ENCODE measurements at places on chromosomes 2 and 18. TPM values are rescaled to one million over a fixed set of nuclear protein-coding genes. Genes with fewer than 3 reads are reported as not detected.

Gene TMEM182
- total RNA-seq: 1.6 TPM

Gene ANKRD30BL
- not detected for total RNA-seq

Gene DYNAP
- total RNA-seq: not detected

Gene EFEMP1
- 1,445 TPM for total RNA-seq

Gene SPHKAP
- total RNA-seq: under 0.01 TPM

Gene POTEC
- under 0.01 TPM for total RNA-seq

Gene SLC5A7
- total RNA-seq: not detected

Gene LTBP1
- total RNA-seq: 434 TPM

Gene APOB
- total RNA-seq: under 0.01 TPM

Gene AMMECR1L
- 14.2 TPM for total RNA-seq

Gene KIAA2012
- under 0.01 TPM for total RNA-seq

Gene ARHGEF4
- total RNA-seq: 4.8 TPM

Gene CDKL4
- total RNA-seq: 3.4 TPM

Gene TBC1D8
- 18.9 TPM for total RNA-seq

Gene ACOXL
- total RNA-seq: not detected

Gene REG3G
- not detected for total RNA-seq

Gene RND3
- total RNA-seq: 606 TPM

Gene LPIN2
- total RNA-seq: 33.9 TPM

Gene POMC
- total RNA-seq: 0.57 TPM

Gene MALL
- 2.6 TPM for total RNA-seq

Gene BOK
- total RNA-seq: 12.9 TPM

Gene MAP2
- total RNA-seq: 0.71 TPM

Gene UGT1A8
- 0.71 TPM for total RNA-seq

Gene MYO3B
- 0.18 TPM for total RNA-seq

Gene SCYGR4
- not detected for total RNA-seq

Gene GPR39
- total RNA-seq: 0.28 TPM

Gene LOXHD1
- total RNA-seq: not detected

Gene THSD7B
- 0.09 TPM for total RNA-seq

Gene FKBP1B
- total RNA-seq: 7.0 TPM

Gene FOXI3
- not detected for total RNA-seq

Gene NMUR1
- not detected for total RNA-seq

Gene APLF
- 7.0 TPM for total RNA-seq

Gene FEV
- not detected for total RNA-seq

Data from smooth muscle cell of bladder (primary cell).